ENCODE measurements at places on chromosomes 1 and 21.

DNA sequence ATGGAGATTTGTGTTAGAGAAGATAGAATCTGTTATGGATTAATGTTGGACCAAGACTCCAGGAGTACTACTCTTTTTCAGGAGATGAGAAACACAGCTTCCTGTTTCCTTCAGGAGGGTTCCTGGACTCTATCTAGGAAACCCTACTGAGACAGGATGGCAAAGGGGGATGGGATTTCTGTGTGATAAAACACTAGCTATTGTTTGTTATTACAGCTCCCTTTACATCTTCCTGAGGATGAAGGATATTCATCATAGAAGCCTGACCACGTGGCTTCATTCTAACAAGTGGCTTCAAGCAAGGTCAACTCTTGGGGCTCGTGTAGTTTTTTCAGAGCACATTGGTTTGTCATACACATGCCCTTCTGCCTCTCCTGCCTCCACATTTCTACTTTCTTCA lies 33.3 kb downstream of the RGL1 start:
- no peak for DNase-seq

DNA sequence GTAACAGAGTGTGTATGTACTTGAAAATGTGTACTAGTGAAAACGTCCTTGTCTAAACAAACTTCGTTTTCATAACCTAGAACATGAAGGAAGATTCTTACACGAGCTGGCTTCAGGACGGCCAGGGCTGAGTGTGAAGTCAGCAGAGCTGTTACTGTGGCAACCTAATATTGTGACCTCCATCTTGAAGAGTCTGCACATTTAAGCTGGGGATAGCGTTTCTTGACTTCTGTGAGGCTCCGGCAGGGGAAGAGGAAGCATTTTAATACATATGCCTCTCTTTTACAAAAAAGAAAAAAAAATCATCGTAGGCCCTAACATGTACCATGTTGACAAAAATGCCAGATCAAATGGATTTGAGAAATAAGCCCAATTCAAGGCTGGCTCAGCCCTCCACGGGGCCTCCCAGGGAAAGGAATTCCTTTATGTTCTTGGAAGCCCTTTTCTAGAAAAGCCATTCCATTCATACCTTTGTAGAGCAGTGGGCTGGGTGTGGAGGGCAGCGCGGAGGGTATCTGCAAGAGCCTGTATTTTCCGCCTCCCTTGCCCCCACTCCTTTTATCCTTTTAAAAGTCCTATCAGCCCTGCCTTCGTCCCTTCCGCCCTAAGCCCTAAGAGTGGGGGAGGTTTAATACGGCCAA lies 51.1 kb downstream of the SIM2 start:
- no peak for DNase-seq

DNA sequence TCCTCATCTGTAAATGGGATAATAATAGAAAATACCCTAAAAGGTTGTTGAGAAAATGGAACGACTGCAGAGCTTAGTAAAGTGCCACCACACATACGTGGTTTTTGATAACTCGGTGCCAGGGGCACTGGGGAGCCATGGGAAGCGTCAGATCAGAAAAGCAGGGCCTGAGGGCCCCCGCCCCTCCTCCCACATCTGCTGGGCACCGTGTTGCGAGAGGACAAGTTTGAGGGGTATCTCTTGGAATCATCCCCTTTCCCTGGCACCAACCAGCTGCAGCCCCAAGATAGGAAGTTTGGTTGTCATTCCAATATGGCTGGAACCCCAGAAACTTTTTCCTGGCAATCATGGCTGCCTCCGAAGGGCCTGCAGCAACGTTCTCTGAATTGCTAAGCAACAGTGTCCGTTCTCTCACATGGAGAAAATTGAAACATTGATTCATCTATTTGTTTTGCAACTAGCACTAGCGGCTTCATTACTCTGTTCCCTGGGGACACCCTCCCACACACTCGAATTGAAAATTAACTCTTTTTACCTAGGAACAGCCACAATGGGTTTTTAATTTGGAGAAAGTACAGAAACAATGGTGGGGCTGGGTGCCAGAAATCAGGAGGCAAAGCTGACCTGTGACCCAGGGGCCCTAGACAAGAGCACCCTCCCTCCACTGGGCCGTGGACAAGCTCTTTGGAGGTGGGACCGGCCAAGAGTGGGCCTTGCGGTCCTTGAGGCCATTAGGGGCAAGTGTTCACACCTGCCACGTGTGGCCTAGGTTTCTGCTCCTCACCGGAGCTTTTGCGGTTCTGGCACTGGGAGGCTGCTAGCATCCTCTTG lies 190.0 kb upstream of the VAMP3 start:
- DNase-seq: no peak

DNA sequence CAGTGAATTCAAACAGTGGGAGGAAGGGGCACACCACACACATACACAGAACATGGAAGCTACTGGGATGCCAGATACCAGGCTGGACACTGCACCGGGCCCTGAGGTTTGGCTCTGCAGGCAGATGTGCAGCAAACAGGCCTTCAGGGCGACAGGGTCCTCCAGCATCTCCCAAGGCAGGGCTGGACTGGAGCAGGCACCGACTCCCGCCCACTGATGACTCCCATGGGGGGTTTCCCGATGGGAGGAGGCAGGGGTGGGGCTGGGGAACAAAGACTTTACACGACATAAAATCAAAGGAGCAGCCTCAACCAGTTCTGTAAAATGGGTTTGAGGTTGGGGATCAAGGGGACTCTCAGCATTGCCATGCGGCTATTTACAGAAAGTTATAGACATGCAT lies 118.1 kb downstream of the SYT2 start:
- no peak for DNase-seq

- DNase-seq: no peak
Observed at GRCh38 chr21:18204931-18205330, 39.7 kb upstream of the CHODL start.

DNA sequence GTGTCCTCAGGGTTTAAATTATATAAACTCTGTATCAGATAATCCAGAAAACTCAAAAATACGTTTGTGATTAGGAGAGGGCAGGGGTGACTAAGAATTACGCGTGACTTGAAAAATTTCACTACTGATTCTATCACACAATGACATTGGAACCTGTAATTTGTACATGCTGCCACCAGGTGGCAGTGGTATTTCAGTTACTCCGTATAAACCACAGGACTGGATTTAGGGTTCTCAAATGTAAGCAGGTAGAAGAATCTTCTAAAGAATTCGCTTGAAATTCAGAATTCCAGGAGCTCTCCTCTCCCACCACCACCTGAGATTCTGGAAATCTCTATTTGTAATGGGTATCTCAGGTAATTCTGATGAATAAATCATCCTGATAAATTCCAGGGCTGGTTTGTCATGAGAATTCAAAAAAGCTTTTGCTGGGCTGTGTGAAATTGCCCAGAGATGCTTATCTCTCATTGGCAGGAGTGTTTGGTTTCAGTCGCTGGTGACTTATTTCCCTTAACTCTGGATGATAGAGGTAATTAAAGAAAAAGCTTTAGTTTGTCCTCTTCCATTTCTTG lies 1.7 kb upstream of the KRTAP7-1 start:
- DNase-seq: peak; percentile 21

- DNase-seq: peak; percentile 3
Observed at GRCh38 chr1:117312453-117313138, 54.7 kb upstream of the MAN1A2 start.

DNA sequence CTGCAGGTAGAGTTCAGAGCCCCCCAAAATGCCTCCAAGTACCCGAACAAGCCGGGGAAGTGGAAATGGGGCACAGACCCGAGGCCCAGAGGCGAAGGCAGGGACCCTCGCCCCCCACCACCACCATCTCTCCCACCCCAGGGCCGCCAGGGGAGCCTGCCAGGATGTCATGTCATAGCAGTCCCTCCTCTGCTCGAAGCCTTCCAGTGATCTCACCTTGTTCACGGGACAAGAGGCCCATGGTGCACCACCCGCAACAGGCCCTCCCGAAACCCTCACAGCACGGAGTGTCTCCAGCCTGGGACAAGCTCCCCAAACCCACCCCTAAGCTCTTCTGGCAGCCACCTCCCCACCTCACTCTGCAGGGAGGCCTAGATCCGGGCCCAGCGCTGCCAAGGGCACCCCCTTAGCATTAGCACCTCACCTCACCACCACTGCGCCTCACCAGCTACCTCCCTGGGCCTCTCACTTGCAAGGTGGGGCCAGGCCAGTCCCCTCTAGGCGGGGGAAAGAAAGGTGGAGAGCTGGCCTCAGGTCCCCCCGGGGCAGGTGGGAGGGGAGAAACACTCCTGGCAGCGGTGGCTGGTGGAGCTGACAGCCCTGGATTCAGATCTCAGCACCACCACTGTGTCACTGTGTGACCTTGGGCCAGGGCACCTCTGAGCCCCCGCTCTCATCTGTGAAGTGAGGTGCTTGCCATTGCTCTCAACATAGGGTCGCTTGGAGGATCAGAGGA lies 13.3 kb downstream of the CHD5 start:
- DNase-seq: no peak

DNA sequence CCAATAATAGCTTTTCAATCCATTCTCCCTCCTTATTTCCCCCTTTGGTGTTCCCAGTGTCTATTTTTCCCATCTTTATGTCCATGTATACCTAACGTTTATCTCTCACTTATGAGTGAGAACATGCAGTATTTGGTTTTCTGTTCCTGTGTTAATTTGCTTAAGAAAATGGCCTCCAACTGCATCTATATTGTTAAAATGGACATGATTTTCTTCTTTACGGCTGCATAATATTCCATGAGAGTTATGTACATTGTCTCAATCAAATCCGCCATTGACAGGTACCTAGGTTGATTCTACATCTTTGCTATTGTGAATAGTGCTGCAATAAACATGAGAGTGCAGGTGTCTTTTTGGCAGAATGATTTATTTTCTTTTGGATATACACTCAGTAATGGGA lies 126.7 kb downstream of the CTH start:
- DNase-seq: no peak

DNA sequence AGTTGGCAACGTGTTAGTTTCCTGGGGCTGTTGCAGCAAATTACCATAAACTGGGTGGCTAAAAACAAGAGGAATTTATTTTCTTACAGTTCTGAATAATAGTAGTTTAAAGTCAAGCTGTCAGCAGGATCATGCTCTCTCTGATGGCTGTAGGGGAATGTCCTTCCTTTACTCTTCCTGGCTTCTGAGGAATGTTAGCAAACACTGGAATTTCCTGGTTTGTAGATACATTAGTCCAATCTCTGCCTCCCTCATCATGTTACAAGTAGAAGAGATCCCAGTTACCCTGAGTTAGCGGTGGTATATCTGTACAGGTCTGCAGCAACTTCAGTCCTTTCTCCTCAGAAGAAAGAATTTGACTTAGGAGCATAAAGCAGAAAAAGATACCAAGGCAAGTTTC lies 2249.1 kb downstream of the NCAM2 start:
- DNase-seq: no peak
